ENCODE measurements at places on chromosomes 4 and X. TPM values are rescaled to one million over a fixed set of nuclear protein-coding genes. Genes with fewer than 3 reads are reported as not detected.

Gene DMRTC1B
- polyA plus RNA-seq = not detected

Gene SYTL4
- polyA plus RNA-seq = 2.3 TPM

Gene ZNF732
- 0.04 TPM for polyA plus RNA-seq

Gene FMR1NB
- not detected for polyA plus RNA-seq

Gene TBC1D25
- 5.2 TPM for polyA plus RNA-seq

Gene RASGEF1B
- polyA plus RNA-seq = 2.5 TPM

Gene DGAT2L6
- polyA plus RNA-seq = not detected

Gene UPF3B
- polyA plus RNA-seq = 7.9 TPM

Gene CT45A10
- polyA plus RNA-seq = not detected

Gene CENPVL2
- not detected for polyA plus RNA-seq

Gene RFC1
- 5.3 TPM for polyA plus RNA-seq

Gene GDPD2
- polyA plus RNA-seq = not detected

Gene SMARCA5
- 9.1 TPM for polyA plus RNA-seq

Gene ITGB1BP2
- polyA plus RNA-seq = 91.7 TPM

Gene AFAP1
- polyA plus RNA-seq = 4.5 TPM

Gene FRAS1
- 1.4 TPM for polyA plus RNA-seq

Gene DRP2
- 0.04 TPM for polyA plus RNA-seq

Gene KLHL34
- 3.4 TPM for polyA plus RNA-seq

Gene MBNL3
- polyA plus RNA-seq = 4.4 TPM

All from heart left ventricle (tissue), 16 donors.